Adrenal gland (tissue), 19 donors: ENCODE measurements at places on chromosomes 11 and 22.

DNA sequence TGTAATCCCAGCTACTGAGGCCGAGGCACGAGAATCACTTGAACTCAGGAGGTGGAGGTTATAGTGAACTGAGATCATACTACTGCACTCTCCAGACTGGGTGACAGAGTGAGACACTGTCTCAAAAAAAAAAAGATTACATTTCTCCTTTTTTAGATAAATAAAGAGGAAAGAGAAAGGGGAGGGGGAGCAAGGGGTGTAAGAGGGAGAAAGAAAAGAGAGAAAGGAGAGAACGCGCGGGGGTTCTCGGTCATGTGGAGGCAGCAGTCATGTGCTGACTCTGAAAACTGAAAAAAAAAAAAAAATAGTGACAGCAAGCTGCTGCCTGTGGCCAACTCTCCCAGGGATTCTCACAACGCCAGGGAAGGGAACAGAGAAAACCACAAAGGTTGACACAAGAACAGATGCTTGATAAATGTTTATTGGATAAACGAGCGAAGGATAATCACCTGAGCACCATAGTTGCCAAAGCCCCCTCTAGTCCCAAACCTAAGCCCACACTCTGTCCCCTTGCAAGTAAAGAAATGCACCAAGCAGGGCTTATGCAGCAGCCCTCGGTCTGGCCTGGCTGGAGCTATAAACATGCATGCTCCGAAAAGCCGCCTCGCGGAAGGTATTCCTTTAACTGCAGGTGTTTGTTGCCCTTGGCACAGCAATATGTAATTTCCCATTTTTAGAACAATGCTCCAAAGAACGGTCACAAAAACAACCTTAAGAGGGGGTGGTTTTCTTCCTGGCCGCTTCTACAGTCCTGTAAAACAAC is 14.5 kb downstream of the SCGB1A1 start:
- DNase-seq = no peak

GRCh38 chr11:101835506-101836063 is 79.2 kb upstream of the CEP126 start:
- no peak for DNase-seq

- DNase-seq = no peak
Observed at GRCh38 chr11:31761636-31762035, 49.5 kb downstream of the PAX6 start.

DNA sequence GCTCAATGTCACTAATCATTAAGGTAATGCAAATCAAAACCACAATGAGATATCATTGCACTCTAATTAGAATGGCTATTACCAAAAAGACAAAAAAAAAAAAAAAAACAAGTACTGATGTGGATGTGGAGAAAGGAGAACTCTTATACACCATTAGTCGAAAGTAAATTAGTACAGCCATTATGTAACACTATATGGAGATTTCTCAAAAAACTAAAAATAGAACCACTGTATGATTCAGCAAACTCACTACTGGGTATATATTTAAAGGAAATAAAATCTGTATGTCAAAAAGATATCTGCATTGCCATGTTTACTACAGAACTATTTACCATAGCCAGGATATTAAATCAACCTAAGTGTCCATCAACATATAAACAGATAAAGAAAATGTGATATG is 265.4 kb upstream of the ARHGAP20 start:
- no peak for DNase-seq

GRCh38 chr11:62545437-62546243 is 966 bp downstream of the AHNAK start:
- DNase-seq = peak; percentile 88

DNA sequence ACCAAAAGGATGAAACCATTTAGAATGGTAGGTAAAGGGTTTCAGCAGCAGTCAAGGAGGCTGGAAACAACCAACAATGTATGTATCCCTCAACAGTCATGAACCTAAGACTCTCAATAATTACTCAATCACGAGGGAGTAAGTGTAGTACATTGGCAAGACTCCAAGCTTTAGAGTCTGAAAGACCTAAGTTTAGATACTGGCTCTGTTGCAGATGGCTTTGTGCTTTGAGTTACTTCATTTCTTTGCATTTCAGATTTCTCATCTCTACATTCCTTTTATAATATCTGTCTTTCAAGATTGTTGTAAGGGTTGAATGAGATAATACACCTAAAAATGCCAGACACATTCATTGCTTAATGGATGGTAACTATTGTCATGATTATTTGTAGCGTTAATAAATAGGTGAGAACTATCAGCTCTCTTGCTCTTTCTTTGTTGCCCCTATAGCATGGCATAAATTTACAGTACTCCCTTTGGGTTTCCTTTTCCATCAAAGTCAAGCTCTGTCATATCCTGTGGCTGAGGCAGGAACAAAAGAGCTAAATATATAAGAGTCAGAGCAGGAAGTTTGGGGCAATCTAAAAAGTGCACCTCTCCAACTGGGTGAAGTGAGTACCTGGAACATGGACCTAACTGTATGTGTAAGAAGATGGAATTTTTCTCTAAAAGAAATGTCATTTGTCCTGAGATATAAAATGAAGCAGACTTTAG is 228.2 kb upstream of the ZC3H12C start:
- no peak for DNase-seq

DNA sequence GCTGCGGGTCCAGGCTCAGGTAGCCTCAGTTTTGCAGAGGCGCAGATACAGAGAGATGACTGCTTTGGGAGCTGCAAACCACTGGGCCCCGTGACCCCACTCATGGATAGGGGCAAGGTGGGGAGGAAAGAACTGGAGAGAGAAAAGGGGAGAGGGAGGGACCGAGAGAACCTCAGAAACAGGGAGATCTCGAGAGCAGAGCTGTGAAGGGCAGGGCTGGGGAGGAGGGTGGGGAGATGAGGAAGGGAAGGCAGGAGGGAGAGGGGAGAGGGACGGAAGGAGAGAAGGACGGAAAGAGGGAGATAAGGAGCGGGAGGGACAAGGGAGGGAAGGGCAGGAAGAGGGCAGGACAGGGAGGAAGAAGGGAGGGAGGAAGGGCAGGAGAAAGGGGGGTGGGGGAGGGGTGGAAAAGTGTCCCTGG is 46.3 kb downstream of the IGLL1 start:
- no peak for DNase-seq

DNA sequence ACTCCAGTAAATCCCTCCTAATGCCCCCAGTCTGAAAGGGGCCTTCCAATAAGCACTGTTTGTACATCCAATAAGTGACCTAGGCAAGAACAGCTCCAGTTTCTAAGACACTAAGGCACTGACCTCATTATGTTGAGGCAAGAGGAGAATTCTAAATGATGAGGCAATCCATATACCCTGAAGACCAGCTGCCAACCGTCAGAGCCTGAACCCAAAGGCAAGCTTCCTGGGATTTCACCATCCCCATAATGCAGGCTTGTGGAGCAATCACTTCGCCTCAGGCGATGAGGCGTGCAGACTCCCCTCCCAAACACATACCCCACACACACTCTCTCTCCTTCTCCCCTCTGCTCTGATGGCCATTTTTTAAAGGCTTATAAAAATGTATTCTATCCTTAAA is 49.5 kb downstream of the LGR4 start:
- peak; percentile 23 for DNase-seq

- no peak for DNase-seq
Observed at GRCh38 chr11:45817191-45817590, 12.2 kb downstream of the SLC35C1 start.

- peak; percentile 76 for DNase-seq
Observed at GRCh38 chr22:31272522-31273446, 19.5 kb downstream of the PIK3IP1 start.

DNA sequence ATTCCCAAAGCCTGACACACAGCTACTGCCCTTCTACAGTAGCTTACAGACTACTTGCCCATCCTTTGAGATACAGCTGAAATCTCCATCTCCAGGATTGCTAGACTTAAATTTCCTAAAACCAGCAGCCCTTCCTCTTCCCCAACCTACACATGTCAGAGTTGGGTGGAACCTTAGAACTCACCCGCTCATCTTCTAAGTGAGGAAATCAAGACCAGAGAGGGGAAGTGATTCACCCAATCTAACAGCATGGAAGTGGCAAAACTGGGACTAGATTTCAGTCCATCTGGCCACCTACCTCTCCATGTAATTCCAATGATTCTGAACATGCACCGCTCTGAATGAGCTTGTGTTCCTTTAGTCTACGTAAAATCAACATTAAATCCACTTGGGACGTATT is 1.0 kb upstream of the TMEM86A start:
- DNase-seq = no peak

DNA sequence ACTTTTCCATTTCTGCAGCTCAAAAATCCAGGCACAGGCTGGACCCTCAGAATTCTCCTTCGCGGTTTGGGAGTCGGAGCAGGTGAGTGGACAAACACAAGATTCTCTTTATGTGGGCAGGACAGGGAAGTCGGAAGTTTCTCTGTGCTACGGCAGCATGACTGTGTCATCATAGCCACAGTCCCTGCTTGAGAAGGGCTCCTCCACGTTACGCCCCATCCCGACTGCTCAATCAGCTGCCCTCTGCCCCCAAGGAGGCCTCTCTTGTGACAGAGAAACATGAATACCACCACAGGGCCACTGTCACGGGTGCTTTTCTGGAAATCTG is 89.0 kb upstream of the SHISAL1 start:
- no peak for DNase-seq

DNA sequence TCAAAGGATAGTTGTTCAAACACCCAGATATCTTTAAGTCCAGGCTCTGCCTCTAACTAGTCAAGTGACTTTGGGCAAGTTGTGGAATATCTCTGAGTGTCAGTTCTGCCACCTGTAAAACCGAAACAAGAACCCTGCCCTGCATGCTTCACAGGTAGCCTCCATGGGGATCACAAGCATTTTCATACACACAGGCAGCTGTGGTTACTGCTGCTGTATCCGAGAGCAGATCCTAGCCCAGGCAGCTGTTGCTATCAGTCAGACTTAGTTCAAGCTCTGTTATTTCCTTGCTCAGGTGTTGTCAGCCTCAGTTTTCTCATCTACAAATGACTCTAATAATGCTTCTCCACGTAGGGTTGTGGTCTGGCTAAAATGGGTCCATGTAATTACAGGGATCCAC is 6.5 kb upstream of the RASD2 start:
- no peak for DNase-seq

GRCh38 chr11:16191212-16191867 is 165.0 kb downstream of the SOX6 start:
- no peak for DNase-seq

- no peak for DNase-seq
Observed at GRCh38 chr22:40853961-40854360, 2.5 kb downstream of the ST13 start.

DNA sequence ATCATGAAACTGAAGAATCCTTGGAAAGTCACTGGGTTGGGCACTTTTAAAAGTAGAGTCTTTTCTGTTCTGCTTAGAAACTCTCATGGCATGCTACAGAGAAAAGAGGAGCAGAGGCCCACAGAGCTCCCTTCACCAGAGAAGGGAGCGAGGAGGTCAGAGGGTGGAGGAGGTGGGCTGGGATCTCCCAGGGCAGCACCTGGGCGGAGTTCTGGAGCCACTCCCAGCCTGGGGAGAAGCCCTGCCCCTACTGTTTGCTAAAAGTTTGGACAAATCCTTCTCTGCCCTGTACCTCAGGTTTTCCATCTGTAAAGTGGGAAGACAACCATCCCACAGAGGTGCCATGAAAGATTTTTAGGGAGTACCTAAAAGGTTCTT is 299.1 kb downstream of the KIRREL3 start:
- no peak for DNase-seq

DNA sequence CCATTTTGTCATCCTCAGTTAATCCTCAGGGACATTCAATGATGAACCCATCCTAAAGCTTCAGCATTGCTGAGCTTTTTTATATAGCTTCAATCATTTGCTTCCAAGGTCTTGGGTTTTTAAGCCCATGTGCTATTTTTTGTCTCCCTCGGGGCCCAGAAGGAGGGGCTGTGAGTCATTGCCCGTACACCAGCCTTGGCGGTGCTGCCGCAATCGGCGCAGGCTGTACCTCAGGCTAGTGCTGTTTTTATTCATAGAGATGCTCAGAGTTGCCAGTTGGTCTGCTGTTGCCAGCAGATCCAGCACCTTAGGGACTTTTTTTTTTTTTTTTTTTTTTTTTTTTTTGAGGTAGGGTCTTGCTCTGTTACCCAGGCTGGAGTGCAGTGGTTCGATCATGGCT is 35.5 kb downstream of the ACO2 start:
- DNase-seq = peak; percentile 88

GRCh38 chr11:134889832-134890231 is 477.8 kb upstream of the B3GAT1 start:
- no peak for DNase-seq

- DNase-seq = no peak
Observed at GRCh38 chr11:27497911-27498310, 8.7 kb downstream of the LIN7C start.

DNA sequence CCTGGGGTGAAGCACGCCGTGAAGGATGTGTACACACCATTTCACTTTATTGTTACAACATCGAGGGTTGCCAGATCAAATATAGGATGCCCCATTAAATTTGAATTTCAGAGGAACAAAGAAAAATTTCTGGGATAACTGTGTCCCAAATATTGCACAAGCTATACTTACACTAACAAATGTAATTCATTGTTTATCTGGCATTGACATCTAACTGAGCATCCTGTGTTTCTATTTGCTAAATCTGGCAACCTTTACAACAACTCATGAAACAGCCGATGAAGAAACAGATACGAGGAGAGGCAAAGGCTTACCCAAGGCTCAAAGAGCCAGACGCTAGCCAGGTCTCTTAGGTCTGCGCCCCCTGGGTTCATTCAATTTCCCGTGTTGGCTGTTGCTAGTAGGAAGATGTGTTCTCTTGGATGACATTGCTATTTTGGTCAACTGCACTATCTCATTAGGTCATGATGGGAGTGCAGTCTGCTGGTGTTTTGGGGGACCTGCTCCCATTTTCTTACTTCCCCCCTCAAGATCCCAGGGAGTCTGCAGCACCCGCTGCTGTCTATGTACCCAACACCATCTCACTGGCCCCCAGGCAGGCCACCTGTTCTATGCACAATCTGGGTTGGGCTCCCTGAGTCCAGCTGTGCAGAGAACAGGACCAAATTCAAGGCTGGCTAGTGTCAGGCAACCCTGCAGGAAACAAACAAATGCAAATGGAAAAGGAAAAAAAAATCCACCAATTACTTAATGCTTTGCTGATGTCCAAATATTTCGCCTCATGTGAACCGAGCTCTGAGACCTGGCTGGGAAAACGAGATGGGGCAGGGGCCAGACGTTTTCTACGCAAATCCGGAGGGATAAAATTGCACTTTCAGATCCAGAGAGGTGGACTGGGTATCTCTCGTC is 560.9 kb downstream of the MIAT start:
- no peak for DNase-seq

DNA sequence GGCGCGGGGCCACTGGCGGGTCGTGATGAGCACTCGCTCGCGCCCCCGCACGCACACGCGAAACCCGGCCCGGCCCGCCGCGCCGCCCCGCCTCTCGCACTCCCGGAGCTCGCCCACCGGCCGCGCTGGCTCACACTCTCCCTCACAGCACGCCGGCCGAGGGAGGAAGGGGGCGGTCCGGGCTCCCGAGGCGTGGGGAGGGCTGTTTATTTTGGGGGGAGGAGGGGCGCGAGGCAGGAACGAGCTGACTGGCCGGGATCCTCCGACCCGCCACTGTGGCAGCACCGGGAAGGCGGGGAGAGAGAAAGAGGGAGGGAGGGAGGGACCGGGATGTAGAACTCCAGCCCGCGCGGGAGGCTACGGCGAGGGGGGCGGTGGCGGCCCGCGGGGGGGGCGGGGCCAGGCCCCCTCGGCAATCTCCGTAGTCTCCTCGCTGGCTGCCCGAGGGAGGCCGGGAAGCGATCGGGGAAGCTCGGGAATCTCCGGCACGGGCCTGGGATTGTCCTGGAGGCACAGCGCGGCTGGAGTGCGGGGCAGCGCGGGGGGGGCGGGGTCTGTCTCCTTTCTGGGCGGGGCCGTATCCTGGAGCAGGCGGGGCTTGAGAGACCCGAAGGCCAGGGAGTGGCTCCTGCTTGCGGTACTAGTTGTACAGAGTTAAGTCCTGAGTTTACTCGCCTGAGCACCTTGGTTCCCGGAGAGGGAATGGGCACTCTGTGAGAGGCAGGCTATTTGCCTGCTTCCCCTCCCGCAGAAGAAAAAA is at the start of gene RBFOX2:
TSS of gene RBFOX2 (minus strand) at position 179 of the 760 bp plus-strand sequence. CDS start 399 bp downstream, outside the sequence.
- DNase-seq = peak; percentile 99
